Stimulated activated CD4-positive, alpha-beta T cell treated with anti-CD3 and anti-CD28 coated beads, Interleukin-1b, Interleukin-23, amount 100 ng/mL, for 4 hours (primary cell): ENCODE measurements at places on chromosomes 3 and 15.

- no peak for DNase-seq
These were observed 8.0 kb downstream of the MBNL1 start for GRCh38 chr3:152276681-152277080.

DNA sequence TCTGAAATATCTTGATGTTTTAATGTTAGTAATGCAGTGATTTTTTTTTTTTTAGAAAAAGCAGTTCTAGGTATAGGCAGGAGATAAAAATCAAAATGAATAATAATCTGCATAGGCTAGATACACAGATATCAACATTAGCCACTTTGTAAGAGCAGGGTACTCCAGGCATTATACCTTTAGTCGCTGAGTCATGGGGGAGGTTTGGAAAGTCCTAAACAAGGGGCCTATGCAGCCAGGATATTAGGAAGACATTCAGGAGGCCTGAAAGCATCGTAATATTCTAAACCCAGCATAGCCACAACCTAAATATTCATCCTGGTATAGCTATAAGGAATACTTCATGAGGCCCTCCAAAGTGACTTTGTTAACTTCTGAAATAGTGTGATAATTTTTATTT, 258.1 kb upstream of the NECTIN3 start:
- no peak for DNase-seq

DNA sequence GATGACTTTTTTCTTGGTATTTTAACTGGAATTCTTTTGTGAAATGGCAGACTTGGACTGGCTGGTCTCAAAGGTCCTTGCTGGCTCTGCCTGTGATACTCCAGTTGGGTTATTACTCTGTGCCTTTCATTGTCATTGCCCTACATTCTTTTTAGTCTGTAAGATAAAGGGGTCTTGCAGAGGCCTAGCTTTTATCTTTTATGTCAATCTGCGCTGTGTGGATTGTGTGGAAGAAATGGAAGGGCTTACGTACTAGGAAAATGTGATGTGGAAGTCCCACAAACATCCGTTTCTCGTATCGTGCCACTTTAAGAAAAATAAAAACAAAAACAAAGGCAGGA, 8.7 kb upstream of the TMEM212 start:
- DNase-seq, result no peak

DNA sequence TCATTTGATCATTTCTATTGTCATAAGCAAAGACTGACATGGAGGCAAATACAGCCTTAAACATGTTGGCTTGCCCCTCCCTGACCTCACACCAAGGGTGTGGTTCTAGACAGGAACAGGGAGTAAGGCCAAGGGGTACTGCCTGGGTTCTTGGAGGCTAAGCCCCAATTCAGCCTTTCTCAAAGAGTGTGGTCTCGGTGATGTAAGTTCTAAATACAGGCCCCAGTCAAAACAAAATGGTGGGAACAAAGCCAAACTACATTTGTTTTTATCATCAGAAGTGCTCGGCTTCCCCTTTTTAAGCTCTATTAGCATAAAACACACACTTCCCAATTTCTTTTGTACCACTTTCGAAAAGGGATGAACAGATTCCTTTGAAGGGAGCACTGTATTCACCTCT, 129.5 kb downstream of the ATP8B4 start:
- no peak for DNase-seq

GRCh38 chr3:146077181-146077580, 83.8 kb downstream of the PLOD2 start:
- DNase-seq, result no peak

DNA sequence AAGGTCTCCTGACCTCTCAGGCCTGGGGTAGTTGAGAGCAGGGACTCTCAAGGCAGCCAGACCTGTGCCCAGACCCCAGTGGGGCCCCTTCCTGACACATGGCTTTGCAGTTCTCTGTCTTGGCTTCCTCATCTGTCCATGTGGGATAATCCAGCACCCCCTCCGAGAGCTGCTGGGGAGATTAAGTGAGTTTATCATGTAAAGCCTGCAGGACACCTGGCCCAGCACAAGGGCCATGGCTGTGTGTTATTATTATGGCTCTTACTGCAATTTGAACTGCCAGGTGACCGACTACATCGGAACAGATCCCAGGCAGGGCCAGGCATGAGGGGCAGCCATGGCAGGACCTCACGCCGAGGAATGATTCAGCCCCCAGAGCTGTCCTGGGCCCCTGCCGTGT, 12.6 kb downstream of the DUSP7 start:
- no peak for DNase-seq

- DNase-seq, result no peak
These were observed 109.5 kb upstream of the PFN2 start for GRCh38 chr3:150080058-150080730.

- DNase-seq, result no peak
These were observed 81.6 kb downstream of the ST6GAL1 start for GRCh38 chr3:187011915-187012314.

DNA sequence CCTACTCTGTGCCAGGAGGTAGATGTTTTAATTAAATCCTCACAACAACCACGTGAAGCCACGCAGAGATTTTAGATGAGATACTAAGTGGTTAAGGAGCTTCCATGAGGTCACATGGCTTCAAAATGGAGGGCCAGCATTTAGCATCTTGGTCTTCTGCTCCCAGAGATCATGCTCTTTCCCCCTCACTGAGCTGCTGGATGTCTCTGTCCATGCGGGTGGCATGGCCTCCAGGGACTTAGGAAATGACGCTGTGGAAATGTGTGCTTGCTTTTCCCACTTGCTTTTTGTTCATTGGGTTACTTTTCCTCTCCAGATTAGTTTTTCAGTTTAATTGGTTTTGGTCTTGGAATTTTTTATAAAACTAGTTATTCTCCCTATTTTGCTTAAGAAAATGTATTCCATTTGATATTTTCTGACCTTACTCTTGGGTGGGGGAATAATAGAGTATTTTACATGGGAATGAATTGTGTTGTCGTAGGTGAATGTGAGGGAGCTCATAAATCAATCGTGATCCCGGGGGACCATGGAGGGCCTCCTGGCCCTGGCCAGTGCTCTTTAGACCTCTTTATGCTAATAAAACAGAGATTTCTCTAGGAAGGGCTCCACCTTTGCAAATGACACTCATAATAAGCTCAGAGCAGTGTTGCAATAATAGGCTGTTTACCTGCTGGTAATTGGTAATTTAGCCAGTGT, 376.0 kb upstream of the ONECUT1 start:
- no peak for DNase-seq
